Progenitor cell of endocrine pancreas (in vitro differentiated cells): ENCODE measurements at places on chromosomes 3 and 15. TPM values are rescaled to one million over a fixed set of nuclear protein-coding genes. Genes with fewer than 3 reads are reported as not detected.

- H3K4me3 ChIP-seq = no peak overlapping the region
- H3K4me1 ChIP-seq = no peaks in the 10 kb centered on the region
- no peak for DNase-seq
- H3K27ac ChIP-seq = no peak overlapping the region
These were observed 134.1 kb upstream of the COL8A1 start for GRCh38 chr3:99504258-99504657.

DNA sequence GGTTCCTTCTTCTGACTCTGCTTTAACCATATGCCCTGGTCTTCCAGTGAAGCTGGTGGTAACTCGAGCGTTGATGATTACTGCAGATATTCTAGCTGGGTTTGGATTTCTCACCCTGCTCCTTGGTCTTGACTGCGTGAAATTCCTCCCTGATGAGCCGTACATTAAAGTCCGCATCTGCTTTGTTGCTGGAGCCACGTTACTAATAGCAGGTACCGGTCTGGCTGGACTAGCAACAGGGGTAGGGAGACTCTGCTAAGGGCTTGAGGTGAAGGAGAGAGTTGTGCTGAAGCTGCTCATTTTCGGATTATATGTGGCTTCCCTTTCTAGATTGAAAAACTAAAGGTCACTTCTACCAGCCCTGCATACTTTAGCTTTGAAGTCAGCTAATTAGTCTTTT lies 16.8 kb downstream of the CLDN16 start:
- no peaks in the 10 kb centered on the region for H3K36me3 ChIP-seq
- no peak overlapping the region for H3K27ac ChIP-seq
- no peaks in the 10 kb centered on the region for H3K4me1 ChIP-seq

- no peak overlapping the region for H3K4me3 ChIP-seq
- no peak overlapping the region for H3K27ac ChIP-seq
- peaks cover 7% of the 10 kb centered on the region for H3K36me3 ChIP-seq
- H3K4me1 ChIP-seq = peaks cover 13% of the 10 kb centered on the region
- no peaks in the 10 kb centered on the region for H3K27me3 ChIP-seq
These were observed 24.4 kb upstream of the FRMD4B start for GRCh38 chr3:69410301-69410700.

The P2RY14 gene
- total RNA-seq = not detected in 2 replicates

The A4GNT gene
- 3.1 and 3.4 TPM in 2 replicates for total RNA-seq

The CLDN18 gene
- 19.5 and 22.2 TPM in 2 replicates for total RNA-seq
